ENCODE measurements at places on chromosomes 5 and 9. TPM values are rescaled to one million over a fixed set of nuclear protein-coding genes. Genes with fewer than 3 reads are reported as not detected.

DNA sequence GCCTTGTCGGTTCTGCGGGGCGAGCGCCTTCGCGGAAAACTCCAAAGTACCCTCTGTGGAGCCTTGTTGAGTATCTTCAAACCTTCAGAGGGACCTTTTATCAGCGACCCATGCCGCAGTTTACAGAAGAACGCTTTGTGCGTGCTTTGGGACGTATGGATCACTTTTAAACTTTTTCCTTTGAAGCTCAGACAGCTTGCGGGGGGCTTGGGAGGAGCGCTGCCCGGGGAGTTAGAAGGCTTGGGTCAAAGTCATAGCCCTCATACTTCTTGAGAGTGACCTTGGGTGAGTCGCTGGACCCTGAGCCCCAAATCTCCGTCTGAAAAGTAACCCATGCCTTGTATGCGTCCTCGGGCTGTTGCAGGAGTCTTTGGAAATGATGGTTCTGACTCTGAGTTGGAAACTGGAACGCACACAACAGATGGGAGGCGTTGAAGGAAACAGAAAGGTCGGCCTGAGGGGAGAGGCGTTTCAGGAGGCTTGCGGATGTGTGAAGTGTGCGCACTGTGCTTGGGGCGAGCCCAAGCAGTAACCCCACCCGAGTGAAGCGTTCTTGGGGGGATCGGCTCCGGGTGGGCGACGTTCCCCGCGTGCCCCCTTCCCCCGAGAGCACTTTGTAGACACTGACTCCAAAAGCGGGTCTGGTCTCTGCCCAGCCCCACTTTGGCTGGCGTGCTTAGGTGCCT, 661 bp upstream of the SLC25A51 start:
- no peak for DNase-seq

GRCh38 chr5:172302047-172302710, 18.6 kb upstream of the UBTD2 start:
- no peak for DNase-seq

RLN2 gene
- not detected for total RNA-seq

TMEM232 gene
- total RNA-seq, result 2.5 TPM

All from aorta (tissue), 5 donors.